Urinary bladder (tissue), 4 donors: ENCODE measurements at places on chromosomes 7 and 10. TPM values are rescaled to one million over a fixed set of nuclear protein-coding genes. Genes with fewer than 3 reads are reported as not detected.

Gene MSS51
- polyA plus RNA-seq = 0.60 TPM

Gene CBX3
- polyA plus RNA-seq = 79.6 TPM

DNA sequence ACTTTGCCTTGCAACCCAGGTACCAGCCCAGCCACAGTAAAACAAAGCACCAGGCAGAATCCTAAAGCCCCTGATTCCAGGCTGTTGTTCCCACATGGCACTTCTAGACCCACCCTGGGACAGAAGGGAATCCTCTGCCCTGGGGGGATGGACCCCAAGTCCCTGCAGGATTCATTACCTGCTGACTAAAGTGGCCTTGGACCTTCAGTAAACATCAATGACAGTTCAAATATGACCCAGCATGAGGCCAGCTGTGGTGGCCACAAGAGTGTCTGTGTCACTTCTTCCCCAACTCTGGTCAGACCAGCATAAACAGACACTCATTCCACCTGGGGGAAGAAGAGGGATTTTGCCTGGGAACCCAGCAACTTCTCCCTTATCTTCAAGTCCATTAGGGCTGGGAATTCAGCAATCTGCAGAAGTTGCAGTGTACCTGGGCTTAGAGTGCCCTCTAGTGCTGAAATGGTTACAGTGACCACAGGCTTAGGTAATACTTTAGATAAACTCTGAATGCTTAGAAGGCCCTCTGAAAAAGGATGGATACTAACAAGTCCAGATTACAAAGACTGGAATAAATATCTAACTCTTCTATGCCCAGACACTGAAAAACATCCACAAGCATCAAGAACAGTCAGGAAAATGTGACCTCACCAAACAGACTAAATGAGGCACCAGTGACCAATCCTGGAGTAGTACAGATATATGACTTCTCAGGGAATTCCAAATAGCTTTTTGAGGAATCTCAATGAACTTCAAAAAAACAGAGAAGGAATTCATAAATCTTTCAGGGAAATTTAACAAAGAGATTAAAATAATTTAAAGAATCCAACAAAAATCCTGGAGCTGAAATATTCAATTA, 108.5 kb upstream of the TMEM168 start:
- DNase-seq = no peak

- no peak for DNase-seq
These were observed 149.7 kb downstream of the DKK1 start for GRCh38 chr10:52463826-52464225.

Gene SKIDA1
- polyA plus RNA-seq = 0.61 TPM

Gene EPHA1
- polyA plus RNA-seq = 1.4 TPM

- DNase-seq = no peak
These were observed 124.3 kb upstream of the UNC5B start for GRCh38 chr10:71088054-71088453.

DNA sequence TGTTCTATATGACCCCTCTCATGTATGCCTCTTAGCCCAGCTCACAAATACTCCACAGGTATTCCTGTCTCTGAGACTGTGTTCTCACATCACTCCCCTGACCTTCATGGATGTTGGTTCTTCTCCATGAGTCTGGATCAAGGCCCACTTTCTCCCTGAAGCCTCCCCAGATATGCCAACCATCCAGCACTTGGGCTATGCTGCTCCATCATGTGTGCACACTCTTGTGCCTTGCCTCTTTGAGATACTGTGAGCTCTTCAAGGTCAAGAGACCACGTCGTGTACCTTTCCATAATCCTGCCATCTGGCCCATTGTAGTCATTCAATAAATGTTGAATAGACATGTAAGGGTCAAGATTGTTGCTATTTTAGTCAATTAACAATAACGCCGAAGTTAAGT, 30.1 kb upstream of the TM9SF3 start:
- no peak for DNase-seq

DNA sequence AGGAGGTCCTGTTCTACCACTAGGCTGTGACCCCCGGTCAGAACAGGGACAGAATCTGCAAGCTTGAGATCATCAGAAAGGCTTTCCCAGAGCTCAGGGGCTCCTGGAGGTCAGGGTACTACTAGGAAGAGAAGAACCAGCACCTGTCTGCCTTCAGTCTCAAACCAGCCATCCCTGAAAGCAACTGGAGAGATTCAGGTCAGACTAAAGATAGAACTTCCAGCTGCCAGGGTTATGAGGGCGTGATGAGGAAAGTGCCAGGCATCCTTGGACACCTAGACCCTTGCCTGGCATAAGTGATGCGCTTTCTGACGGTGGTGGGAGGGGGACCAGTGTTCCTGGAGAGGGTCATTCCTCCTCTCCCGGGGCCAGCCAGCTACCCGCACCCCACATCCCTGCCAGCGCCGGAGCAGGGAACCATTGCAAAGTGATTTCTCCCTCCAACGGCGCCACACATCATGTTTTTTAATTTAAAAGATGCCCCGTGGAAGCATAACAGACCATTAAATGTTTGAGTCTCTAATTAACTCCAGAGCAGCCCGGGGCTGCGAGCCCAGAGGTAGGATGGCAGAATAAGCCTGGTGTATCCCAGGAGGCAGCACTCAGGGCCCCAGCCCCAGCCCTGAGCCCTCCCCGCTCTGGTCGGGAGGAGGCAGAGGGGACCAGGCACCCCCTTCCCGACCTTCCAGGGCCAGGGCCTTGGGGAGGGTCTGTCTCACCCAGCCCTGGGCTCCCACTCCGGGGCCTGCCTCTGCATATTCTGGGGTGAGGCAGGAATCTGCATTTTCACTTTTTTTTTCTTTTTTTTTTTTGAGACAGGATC, 64.0 kb downstream of the ELFN1 start:
- no peak for DNase-seq

Gene UFSP1
- polyA plus RNA-seq = 6.2 TPM

- DNase-seq = no peak
These were observed 305.8 kb upstream of the KCND2 start for GRCh38 chr7:119967221-119967620.

DNA sequence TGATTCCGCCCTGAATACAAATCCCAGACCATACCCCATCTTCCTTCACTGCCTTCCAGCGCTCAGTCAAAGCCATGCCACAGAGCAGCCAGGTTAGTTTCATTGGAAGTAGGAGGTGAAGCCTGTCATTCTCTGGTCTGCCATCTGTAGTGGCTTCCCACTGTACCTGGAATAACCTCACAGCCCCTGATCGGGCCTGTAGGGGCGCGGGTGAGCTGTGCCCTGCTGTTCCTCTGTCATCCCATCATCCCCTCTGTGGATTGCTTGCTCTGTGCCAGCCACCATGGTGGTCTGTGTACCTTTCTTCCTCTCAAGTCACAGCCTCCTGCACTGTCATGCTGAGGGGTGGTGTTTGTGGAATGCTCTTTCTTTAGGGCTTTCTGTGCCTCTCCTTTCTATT, 155.1 kb downstream of the ZNF22 start:
- DNase-seq = no peak

GRCh38 chr10:105075031-105075430, 433.9 kb downstream of the SORCS3 start:
- no peak for DNase-seq

DNA sequence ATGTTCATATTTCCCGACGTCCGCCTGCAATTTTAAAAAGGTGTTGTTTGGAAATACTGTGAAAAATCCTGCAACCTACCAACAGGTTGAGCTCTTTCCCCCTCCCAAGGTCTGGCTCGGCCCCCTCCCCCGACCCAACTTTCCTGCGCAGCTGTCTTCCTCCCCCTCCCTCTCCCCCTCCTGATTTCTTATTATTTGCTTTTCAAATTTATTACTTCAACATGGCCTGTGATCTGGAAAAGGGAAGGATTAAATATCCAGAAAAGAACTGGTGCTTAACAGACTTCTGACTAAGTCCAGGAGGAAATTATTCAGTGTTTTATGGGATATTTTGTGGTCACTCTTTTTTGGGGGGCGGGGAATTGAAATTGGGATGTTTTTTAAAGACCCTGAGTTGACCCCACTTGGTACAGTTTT, 2.4 kb downstream of the ARID5B start:
- no peak for DNase-seq

DNA sequence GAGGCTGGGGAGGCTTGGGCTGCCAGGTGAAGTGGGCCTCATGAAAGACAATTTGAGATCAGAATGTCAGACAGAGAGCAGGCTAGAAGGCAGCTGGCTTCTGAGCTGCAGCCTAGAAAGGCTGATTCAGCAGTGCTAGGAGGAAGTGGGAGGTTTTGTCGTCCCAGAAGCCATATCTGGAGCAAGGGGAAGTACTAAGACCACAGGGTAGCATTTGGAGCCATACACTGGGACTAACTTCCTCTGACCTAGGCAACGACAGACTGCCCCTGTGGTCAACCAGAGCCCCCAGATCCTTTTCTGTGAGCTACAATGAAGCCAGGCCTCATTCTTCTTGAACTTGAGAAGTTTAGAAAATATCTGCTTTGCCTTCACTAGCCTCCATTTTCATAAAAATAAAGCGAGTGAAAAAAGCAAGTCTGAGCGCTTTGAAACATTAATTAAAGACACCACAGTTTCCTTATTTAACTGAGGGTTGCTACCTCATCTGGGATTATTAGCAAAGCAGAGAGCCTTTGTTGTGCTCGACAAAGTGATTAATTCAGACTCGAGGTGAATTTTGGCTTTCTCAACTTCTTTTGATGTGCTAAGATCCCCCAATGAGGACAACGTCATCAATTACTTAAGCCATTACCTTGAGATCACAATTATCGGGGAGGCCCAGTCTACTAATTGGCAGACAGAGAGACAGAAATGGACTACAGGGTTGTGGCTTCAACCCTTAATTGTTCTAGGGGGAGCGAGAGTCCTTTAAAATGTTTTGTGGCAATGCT, 26.6 kb downstream of the TBXAS1 start:
- no peak for DNase-seq

DNA sequence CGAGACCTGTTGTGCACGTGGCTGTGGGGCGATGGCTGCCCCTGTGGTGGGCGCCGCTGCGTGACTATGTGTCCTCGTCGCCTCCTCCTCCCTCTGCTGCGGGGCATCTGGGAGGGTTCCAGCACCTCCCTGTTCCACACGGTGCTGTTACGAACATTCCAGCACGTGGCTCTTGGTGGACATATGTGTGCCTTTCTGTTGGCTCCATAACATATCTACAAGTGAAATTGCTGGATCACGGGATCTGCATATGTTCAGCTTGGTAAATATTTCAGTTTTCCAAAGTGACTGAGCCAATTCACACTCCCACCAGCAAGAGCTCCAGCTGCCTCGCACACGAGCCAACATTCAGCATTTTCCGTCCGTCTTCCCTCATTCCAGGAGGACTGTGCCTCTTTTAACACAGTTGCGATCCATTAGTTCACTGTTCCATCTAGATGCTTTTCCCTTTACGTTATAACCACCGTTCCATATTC, 25.1 kb downstream of the SNX8 start:
- no peak for DNase-seq

DNA sequence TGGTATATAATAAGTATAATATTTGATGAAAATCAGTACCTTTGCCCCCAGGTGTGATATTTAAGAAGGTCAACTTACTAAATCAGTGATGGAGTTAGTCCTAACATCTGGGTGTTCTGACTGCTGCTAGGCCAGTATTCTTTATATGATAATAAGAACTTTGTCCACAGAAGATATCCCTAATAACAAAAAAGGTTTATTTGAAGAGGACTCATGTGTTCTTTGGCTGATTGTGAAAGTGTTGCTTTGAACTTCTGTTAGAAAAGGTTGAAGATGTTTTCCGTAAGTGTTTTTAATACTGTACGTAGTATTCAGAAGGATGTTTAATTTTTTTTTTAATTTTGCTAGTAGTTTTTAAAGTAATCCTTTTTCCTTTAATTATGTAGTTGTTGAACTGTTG, 10.2 kb downstream of the PTEN start:
- no peak for DNase-seq

DNA sequence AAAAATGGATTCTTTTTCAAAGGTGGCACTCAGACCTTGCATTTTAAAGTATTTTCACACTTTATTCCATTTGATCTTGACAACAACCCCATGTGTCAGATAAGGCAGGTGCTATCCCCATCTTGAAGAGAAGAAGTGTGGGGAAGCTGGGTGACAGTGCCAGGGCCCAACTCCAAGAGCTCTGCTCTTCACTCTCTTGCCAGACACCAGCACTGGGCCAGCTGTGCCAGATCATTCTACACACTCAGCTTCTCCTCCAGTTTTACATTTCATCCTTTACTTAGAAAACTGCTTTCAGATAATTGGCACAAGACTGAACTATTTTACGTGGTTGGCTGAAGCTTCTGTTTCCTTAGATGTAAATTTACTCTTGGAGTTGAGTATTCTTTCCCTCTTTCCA, 64.4 kb downstream of the ENO4 start:
- DNase-seq = no peak

DNA sequence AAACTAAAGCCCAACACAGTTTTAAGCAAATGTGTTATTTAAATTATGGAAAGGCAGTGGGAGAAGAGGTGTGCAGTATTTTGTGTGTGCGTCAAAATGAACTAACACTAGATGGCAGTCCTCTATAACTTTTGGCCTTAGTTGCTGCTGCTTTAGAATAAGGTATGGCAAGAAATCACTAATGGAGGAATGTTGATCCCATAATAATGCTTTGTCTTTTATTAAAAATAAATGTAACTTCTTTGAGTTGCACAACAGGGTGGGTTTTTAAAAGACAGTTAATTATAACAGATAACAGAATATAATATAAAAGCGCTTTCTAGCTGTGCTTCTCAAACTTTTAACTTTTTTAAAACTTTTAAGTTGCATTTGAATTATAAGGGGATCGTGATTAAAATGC, 56.4 kb downstream of the BBS9 start:
- DNase-seq = peak; percentile 8

DNA sequence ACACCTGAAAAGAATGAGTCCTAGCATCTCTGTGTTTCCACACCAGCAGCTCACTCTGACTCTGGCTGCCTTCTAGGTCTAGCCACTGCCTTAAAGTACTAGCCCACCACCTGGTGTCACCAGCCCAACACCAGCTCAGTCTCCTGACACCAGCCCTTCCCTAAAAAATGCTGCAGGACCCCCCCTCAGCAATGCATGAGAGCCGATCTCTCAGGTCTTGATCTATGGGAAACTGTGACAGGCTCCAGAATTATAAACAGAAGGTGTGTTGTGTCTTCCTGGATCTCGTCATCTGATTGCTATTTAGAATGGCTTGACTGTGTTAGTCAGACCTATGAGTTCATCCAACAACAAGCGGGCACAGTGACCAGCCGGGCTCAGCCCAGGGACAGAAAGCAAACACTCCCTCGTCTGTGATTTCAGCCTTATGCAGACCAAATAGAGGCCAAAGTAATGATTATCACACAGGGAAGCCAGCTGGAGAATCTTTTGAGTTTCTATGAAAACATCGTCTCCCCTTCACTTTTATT, 66.6 kb downstream of the CUBN start:
- DNase-seq = no peak

- DNase-seq = no peak
These were observed 3.8 kb downstream of the GPRIN2 start for GRCh38 chr10:46552526-46553237.

Gene CPN1
- 0.05 TPM for polyA plus RNA-seq

- no peak for DNase-seq
These were observed 108.4 kb upstream of the ZWINT start for GRCh38 chr10:56469482-56469881.

- no peak for DNase-seq
These were observed 12.1 kb upstream of the STK17A start for GRCh38 chr7:43570688-43571365.

Gene ITPRID1
- not detected for polyA plus RNA-seq

Gene FBXO24
- polyA plus RNA-seq = 0.57 TPM

- no peak for DNase-seq
These were observed 700.8 kb upstream of the KCND2 start for GRCh38 chr7:119572132-119572531.

Gene CDK14
- 8.8 TPM for polyA plus RNA-seq
